Activated CD4-positive, CD25-positive, alpha-beta regulatory T cell (primary cell): ENCODE measurements at places on chromosomes 12 and 14.

DNA sequence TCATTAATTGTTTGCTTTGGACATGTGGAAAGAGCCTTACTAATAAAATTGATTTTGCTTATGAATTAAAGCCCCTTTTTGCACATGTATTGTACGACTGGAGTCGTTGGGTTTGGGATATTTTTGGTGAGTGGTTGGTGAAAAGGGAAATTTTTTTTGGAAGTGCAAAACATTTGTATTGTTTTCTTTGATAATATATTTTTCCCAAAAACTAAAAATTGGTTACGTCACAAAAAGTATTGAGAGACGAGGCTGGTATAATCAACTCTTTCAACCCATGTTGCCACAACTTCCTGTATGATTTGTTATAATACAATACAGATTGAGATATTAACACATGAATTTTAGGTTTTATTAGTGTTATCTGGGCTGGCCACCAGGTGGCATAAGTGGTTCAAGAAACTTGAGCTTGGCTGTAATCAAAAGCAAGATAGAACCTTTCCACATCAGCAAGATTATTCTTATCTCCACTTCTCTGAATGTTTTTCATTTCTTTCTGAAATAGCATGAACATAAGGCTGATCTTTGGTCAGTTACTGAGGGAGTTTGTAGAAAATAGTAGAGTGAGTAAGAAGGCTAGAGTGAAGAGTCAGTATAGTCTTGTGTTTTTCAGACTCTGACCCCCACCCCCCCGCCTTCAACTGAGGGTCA is 8.7 kb downstream of the NGDN start:
- DNase-seq: peak; percentile 44

DNA sequence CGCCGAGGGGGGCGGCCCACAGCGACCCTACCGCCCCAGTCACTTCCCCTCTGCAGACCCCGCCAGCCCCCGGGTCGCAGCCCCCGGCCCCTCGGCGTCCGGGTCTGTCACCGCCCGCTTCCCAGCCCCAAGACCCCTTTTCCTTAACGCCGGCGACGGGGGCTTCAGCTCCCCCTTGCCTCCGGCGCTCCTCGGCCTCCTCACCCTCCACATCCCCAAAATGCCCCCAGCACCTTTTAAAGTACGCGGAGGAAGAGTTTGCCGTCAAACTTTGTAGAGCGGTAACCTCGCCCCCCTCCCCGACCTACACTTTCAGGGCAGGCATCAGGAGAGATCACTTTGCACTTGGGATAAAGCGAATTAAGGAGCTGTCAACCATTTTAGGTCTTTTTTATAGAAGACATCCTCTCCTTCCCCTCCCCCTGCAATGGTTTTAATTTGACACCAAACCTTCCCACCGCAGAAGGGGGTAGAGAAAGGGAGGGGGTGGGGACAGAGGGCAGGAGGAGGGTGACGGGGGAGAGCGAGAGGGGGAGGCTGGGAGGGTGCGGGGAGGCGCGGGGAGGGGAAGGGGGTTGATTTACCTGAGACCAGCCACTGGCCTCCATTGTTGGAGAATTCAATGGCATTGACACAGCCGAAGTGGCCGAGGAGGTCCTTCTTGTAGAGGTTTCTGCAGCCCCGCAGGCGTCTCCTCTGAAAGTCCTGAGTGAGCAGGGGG is 578 bp downstream of the DCAF5 start:
- no peak for DNase-seq

DNA sequence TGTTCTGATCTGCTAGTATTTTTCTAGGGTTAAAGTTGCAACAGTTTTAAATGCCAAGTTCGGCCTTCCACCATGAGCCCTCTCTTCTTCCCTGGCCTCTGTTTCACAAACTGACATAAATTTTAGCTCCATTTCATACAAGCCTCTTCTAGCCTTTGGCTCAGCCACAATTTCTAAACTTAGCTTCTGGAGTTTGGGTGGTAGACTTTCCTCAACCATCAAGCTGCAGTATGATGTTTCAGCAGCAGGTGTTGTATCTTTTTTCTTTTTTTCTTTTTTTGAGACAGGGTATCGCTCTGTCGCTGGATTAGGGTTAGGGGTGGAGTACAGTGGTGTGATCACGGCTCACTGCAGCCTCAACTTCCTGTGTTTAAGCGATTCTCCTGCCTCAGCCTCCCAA is 29.4 kb downstream of the SETD3 start:
- DNase-seq: no peak

- no peak for DNase-seq
These were observed 31.0 kb upstream of the RD3L start for GRCh38 chr14:103973354-103973753.

- no peak for DNase-seq
These were observed 144.8 kb downstream of the NUAK1 start for GRCh38 chr12:105993766-105994555.

DNA sequence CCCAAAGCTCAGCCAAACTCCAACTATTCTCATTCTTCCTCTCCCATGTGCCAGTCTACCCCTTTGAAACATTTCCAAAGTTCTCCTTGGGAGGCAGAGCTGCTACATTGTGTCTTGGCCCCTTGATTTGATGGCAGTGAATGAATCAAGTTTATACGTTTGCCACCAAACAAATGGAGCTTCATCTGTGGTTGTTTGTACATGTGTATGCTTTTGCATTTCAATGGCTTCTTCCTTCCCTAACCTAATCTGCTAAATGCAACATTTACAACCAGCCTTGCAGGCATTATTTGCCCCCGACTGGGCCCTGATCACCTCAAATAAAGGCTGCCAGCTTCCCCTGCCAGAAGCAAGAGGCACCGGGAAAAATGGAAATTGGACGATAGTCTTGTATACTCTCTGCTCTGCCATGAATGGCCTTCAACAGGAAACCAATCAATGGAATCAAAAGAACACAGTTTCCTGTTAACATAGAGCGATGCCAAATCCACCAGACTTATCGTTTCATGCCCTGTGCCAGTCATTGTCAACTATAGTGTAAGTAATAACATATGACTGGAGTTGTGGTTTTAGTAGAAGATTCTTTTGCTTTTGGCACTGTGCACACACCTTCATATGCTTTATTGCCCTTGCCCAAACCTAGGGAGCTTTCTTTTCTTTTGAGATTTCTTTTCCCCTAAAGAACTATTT is 97.8 kb downstream of the TMEM30B start:
- no peak for DNase-seq

- no peak for DNase-seq
These were observed 472.6 kb upstream of the ATP2B1 start for GRCh38 chr12:90181216-90181615.

DNA sequence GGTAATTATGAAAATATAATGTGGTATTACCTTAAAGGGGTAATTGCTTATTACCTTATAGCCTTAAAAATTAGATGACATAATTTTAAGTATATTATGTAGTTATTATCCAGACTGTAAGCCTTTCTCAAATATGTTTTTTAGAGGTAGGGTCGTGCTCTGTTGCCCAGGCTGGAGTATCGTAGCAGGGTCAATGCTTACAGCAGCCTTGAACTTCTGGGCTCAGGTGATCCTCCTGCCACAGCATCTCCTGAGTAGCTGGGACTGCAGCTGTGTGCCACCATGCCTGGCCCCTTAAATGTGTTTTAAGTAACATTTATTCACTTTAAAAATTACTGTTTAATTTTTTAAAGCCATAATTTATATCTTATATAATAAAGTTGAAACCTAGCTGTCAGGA is 10.4 kb downstream of the PRPF39 start:
- no peak for DNase-seq

GRCh38 chr12:49555631-49556390 is 12.1 kb downstream of the MCRS1 start:
- no peak for DNase-seq

- DNase-seq: no peak
These were observed 275.2 kb downstream of the DACT1 start for GRCh38 chr14:58912799-58913432.

DNA sequence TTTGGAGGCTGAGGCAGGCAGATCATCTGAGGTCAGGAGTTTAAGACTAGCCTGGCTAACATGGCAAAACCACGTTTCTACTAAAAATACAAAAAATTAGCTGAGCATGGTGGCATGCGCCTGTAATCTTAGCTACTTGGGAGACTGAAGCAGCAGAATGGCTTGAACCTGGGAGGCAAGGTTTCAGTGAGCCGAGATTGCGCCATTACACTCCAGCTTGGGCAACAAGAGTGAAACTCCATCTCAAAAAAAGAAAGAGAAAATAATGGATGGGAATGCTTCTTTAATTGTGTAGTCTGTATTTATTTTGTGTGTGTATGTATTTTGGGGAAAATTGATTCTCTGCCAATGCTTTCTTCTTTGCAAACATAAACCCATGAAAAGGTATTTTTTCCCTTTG is 32.5 kb downstream of the SRGAP1 start:
- DNase-seq: no peak

- DNase-seq: no peak
These were observed 28.4 kb downstream of the DIP2B start for GRCh38 chr12:50533203-50533584.

DNA sequence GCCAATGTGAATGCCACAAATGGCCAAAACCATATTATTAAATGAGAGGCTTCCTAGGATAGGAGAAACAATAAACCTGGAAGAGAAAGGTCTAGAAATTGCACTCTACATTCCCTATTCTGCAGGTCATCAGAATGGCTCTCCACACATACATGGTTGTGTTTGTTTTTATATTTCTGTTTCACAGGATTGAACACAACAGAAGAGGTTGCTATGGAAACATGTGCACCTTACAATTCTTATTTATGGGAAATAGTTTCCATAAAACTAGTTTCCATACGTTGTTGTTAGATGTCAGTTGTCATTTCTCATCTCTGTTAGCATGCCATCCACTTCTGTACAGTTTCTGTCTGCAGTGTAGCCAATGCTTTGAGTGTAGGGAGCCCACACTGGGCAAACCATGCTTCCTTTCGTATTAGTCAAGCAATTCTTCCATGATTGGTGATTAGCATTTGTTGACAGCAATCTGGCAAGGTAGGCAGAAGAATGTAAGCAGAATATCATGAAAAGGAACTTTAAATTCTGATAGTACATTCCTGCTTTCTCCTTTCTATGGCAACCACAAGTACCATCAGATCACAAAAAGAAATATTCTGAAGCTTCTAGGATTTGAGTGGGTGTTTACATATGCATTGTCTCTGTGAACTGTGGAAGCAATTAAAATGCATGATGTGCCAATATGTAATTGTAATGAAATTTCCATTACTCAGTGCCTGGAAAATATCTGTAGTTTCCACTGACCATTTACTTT is 141.6 kb upstream of the AVPR1A start:
- no peak for DNase-seq

DNA sequence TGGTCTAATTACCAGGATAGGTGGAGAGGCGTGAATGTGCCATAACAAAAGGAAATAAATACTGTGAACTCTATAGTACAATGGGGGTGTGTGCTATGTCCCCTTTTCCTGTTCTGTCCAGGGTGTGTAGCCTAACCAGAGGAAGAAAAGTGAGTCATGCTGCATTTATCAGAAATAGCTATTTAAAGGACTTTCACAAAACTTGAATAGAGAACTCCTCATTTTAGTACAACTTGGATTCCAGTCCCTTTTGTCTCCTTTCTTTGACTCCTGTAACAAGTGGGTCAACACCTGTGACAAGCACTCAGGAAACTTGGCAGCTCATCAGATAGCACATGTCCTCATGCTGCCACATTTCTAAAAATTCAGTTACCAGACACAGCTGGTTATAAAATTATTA is 123.4 kb downstream of the CCDC91 start:
- no peak for DNase-seq

GRCh38 chr12:60100160-60100559 is 504.3 kb downstream of the SLC16A7 start:
- DNase-seq: no peak

- DNase-seq: no peak
These were observed 51.7 kb upstream of the CCDC196 start for GRCh38 chr14:66434464-66434863.

DNA sequence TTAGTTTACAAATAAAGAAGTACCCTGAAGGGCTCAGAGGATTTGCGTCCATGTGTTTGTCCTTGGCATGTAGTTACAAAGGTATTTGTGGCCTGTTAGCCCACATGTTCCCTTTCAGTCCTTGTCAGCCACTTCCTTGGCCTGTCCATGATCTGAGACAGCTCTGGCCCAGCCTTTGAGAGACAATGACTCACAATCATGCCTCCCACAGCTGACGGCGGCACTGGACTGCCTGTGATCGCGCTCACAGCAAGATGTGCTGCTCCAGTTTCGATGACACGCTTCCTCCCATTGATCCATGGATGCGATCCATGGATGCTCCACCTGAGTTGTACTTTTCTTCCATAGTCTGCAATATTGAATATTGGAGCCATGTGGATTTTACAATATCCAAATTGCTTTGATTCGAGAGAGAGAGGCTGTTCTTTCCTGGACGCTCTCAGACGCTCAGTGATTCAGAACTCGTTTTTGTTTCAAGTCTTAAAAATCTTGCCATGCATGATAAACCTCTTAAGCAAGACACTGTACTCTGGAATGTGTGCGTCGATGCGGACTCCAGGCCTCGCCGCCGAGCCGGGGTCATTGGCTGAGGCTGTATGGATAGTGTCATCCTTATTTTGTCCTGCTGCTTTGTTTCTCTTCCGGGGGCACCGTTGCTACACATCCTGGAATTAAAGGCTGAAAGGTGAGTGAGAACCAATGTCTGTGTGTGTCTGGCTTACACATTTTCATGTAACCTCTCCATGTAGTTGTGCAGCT is 220.1 kb downstream of the GLT1D1 start:
- no peak for DNase-seq

GRCh38 chr12:54358191-54358944 is 5.9 kb downstream of the GPR84 start:
- DNase-seq: no peak

- DNase-seq: no peak
These were observed 3.0 kb downstream of the ZBTB1 start for GRCh38 chr14:64507376-64508156.
